Mesothelial cell of epicardium (in vitro differentiated cells): ENCODE measurements at places on chromosomes 1 and 21. TPM values are rescaled to one million over a fixed set of nuclear protein-coding genes. Genes with fewer than 3 reads are reported as not detected.

The FCRLA gene
- not detected in 3 replicates for total RNA-seq

The GPX7 gene
- total RNA-seq, result 57.7 to 62.6 TPM (median 61.8 TPM) in 3 replicates

The PFKFB2 gene
- 12.5 to 13.6 TPM (median 12.7 TPM) in 3 replicates for total RNA-seq

The DCST1 gene
- 0.58 TPM in 1 of 3 replicates, not detected in the others for total RNA-seq

The YBX1 gene
- total RNA-seq, result 405 to 423 TPM (median 411 TPM) in 3 replicates

The MAP10 gene
- 2.1 to 2.3 TPM (median 2.2 TPM) in 3 replicates for total RNA-seq

The SLC45A1 gene
- total RNA-seq, result 4.1 to 4.9 TPM (median 4.9 TPM) in 3 replicates

The CBR1 gene
- 10.0 to 12.3 TPM (median 11.8 TPM) in 3 replicates for total RNA-seq

The NTMT2 gene
- 0.23 TPM in 1 of 3 replicates, not detected in the others for total RNA-seq

The CFHR5 gene
- total RNA-seq, result not detected in 3 replicates

The RNF223 gene
- total RNA-seq, result 0.27 to 0.57 TPM (median 0.40 TPM) in 3 replicates

The KIF2C gene
- 17.1 to 20.4 TPM (median 18.2 TPM) in 3 replicates for total RNA-seq

The FCMR gene
- total RNA-seq, result not detected in 3 replicates

The AIDA gene
- total RNA-seq, result 38.6 to 39.4 TPM (median 39.0 TPM) in 3 replicates

The SEC22B gene
- 39.8 to 42.3 TPM (median 40.2 TPM) in 3 replicates for total RNA-seq

The PPIAL4G gene
- total RNA-seq, result 0.13 TPM in 1 of 3 replicates, not detected in the others

The KCNQ4 gene
- total RNA-seq, result 0.78 to 0.97 TPM (median 0.79 TPM) in 3 replicates

The HSD3B1 gene
- total RNA-seq, result not detected in 3 replicates

The ARHGAP30 gene
- 1.4 to 1.9 TPM (median 1.6 TPM) in 3 replicates for total RNA-seq

The RSPO1 gene
- total RNA-seq, result 0.20 to 0.51 TPM (median 0.43 TPM) in 3 replicates

The NDUFS2 gene
- total RNA-seq, result 70.1 to 72.0 TPM (median 70.8 TPM) in 3 replicates

The FCGR1A gene
- not detected in 3 replicates for total RNA-seq

The ZSWIM5 gene
- total RNA-seq, result 2.0 to 2.5 TPM (median 2.4 TPM) in 3 replicates

The GUCA2B gene
- total RNA-seq, result not detected in 3 replicates

The DNM3 gene
- 4.7 to 5.0 TPM (median 4.9 TPM) in 3 replicates for total RNA-seq

The TNFRSF25 gene
- 38.9 to 41.6 TPM (median 39.4 TPM) in 3 replicates for total RNA-seq

The TATDN3 gene
- total RNA-seq, result 11.3 to 15.1 TPM (median 14.3 TPM) in 3 replicates

The SOX13 gene
- 58.0 to 61.7 TPM (median 61.7 TPM) in 3 replicates for total RNA-seq

The KRTAP21-2 gene
- total RNA-seq, result not detected in 3 replicates

The FMO1 gene
- 0.23 TPM in 1 of 3 replicates, not detected in the others for total RNA-seq

The RPE65 gene
- not detected in 3 replicates for total RNA-seq

The MIS18A gene
- 18.9 to 19.8 TPM (median 19.0 TPM) in 3 replicates for total RNA-seq

The WDR64 gene
- total RNA-seq, result 0.47 TPM in 1 of 3 replicates, not detected in the others

The SAMSN1 gene
- total RNA-seq, result 0.27 to 0.36 TPM (median 0.29 TPM) in 3 replicates

The PADI2 gene
- total RNA-seq, result 0.49 to 0.62 TPM (median 0.52 TPM) in 3 replicates

The TMEM82 gene
- total RNA-seq, result not detected in 3 replicates

The SSU72 gene
- 97.2 to 98.8 TPM (median 97.4 TPM) in 3 replicates for total RNA-seq

The PROK1 gene
- total RNA-seq, result 0.69 to 1.3 TPM (median 0.95 TPM) in 3 replicates

The SPRR2F gene
- total RNA-seq, result 54.4 to 65.0 TPM (median 56.6 TPM) in 3 replicates

The GATAD2B gene
- total RNA-seq, result 77.2 to 83.3 TPM (median 77.3 TPM) in 3 replicates

The BMP8B gene
- 0.14 to 0.31 TPM (median 0.18 TPM) in 3 replicates for total RNA-seq

The PTPN14 gene
- 71.8 to 75.8 TPM (median 74.9 TPM) in 3 replicates for total RNA-seq

The TMPRSS15 gene
- total RNA-seq, result 0.80 to 1.9 TPM (median 1.4 TPM) in 3 replicates

The FAM151A gene
- total RNA-seq, result not detected in 3 replicates
